ENCODE measurements at places on chromosomes 4 and X.

DNA sequence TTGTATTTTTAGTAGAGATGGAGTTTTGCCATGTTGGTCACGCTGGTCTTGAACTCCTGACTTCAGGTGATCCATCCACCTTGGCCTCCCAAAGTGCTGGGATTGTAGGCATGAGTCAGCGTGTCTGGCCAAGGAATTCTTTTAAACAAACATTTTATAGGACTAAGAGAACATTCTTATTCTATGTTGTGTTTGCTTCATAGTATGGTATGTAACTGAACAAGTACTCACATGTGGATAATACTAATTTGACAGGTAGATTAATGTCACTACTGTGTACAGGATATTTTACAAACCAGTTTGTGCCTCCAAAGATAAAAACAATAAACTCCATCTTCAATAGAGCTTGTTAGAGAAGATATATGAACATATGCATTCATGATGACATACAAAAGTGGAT is 1353.4 kb downstream of the PCDH7 start:
- DNase-seq = no peak

- no peak for DNase-seq
These were observed 1030.3 kb upstream of the LCORL start for GRCh38 chr4:19051831-19052230.

- DNase-seq = no peak
These were observed 19.4 kb upstream of the SORCS2 start for GRCh38 chr4:7172946-7173345.

DNA sequence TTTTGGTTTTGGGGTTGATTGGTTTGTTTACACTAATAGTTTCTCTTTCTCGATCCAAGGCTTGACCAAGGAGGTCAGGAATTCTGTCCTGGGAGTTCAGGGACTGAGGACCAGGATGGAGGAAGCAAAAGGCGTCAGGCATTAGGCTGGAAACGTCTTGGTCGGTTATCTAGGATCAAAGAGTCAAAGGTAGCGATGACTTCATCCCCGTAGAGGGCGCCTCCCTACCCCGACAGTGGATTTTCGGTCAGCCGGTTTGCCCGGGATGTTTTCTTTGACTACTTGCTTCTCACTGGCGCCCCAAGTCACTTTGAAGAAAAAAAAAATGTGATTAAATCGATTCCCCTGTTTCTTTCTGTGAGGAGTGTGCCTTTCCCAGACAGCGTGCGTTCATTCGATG is 980 bp upstream of the FHDC1 start:
- DNase-seq = no peak

- DNase-seq = no peak
These were observed 61.9 kb downstream of the TSC22D3 start for GRCh38 chrX:107713543-107714205.

GRCh38 chr4:22072726-22073125 is 124.2 kb upstream of the KCNIP4 start:
- DNase-seq = no peak

DNA sequence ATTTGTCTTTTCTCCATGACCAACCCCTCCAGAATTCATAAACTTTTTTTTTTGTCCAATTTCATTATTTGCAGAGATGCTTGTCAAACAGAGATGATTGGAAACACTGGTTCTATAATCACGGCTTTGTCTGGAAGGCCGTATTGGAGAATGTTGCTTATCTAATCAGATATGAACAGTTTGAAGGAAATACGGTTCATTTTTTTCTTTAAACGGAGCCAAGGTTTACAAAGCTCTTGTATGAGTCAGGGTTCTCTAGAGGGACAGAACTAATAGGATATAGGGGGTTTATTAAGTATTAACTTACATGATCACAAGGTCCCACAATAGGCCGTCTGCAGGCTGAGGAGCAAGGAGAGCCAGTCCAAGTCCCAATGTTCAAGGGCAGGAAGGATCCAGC is 1415.8 kb downstream of the C4orf33 start:
- no peak for DNase-seq

GRCh38 chr4:148649652-148650331 is 207.6 kb upstream of the NR3C2 start:
- DNase-seq = no peak

GRCh38 chrX:53075011-53075410 is 7.2 kb upstream of the TSPYL2 start:
- no peak for DNase-seq
